ENCODE measurements at places on chromosomes 1 and 21.

GRCh38 chr1:169762699-169763098 is 28.8 kb upstream of the SELE start:
- DNase-seq, result no peak

GRCh38 chr1:205037539-205037938 is 5.5 kb upstream of the CNTN2 start:
- DNase-seq, result no peak

GRCh38 chr1:104874044-104874443 is 1124.3 kb downstream of the AMY1C start:
- DNase-seq, result no peak

DNA sequence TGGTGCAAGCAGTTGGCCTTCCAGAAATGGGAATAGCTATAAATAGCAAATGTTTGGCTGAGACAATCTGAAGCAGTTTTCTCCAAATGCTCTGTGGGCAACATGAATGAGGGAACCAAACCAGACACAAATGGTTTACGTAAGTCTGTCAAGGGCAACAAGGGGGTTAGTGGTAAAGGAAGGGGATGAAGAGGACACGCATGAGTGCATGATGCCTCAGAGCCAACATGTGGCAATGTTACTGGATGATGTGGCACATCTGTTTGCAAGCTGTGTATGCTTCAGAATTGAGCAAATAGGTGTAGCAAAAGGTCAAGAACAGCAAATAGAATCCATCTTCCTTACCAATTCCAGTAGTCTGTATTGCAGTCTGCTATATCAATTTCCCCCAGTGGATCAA is 76.3 kb upstream of the LMO4 start:
- DNase-seq, result no peak

DNA sequence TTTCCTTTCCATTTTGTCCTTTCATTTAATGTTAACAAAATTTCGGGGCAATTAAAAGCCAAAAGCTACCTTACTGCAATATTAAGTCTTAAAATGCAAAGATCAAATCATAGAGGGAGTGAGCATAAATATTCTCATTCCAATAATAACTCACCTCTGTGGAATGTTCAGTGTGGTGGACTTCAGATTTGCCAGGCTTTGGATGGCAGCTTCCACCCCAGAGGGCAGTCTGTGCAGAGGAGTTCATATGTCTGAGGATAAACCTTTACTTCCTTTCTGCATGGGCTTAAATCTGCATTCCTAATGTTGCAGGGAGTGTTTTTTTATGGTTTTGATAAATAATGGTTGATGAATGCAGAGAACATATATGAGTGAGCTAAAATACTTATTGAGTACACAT is 16.3 kb downstream of the KIAA0040 start:
- no peak for DNase-seq

- no peak for DNase-seq
Observed at GRCh38 chr1:19710825-19711611, 46.3 kb downstream of the HTR6 start.

DNA sequence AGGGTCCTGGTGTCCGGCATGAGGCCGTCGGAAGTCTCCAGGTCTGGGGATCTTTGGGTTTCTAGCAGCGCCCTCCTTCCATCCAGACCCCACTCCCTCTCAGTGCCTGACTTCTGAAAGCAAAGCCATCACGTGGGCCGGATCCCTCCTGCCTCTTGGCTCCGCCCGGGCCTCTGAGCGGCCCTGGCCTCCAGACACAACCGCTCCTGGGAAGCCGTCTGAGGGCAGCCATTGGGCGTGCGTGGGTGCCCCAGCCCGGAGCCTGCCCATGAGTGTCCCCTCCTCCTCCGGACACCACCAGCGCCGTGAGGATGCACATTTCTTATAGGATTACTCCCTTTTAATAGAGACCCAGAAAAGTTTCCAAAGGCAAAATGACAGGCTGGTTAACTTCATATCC is 137.0 kb upstream of the ARHGEF16 start:
- DNase-seq, result no peak
